SHP77 (cell line): ENCODE measurements at places on chromosomes 3 and 15.

- DNase-seq: no peak
Observed at GRCh38 chr15:85318048-85318731, 62.2 kb upstream of the AKAP13 start.

GRCh38 chr3:171803044-171803443, 7.2 kb downstream of the PLD1 start:
- DNase-seq: no peak

GRCh38 chr3:16768956-16769355, 115.8 kb upstream of the PLCL2 start:
- DNase-seq: no peak

- no peak for DNase-seq
Observed at GRCh38 chr3:153911116-153911515, 210.1 kb upstream of the ARHGEF26 start.

GRCh38 chr3:181555681-181556080, 156.0 kb upstream of the SOX2 start:
- DNase-seq: no peak

GRCh38 chr3:128878556-128879124, 780 bp upstream of the ACAD9 start:
- no peak for DNase-seq

- DNase-seq: no peak
Observed at GRCh38 chr3:52259035-52259434, 13.5 kb downstream of the PPM1M start.

GRCh38 chr3:179622023-179622422, 17.4 kb downstream of the NDUFB5 start:
- no peak for DNase-seq
